ENCODE measurements at places on chromosomes 3 and 15.

- no peak for DNase-seq
These were observed 532.2 kb downstream of the NTRK3 start for GRCh38 chr15:87724330-87724729.

DNA sequence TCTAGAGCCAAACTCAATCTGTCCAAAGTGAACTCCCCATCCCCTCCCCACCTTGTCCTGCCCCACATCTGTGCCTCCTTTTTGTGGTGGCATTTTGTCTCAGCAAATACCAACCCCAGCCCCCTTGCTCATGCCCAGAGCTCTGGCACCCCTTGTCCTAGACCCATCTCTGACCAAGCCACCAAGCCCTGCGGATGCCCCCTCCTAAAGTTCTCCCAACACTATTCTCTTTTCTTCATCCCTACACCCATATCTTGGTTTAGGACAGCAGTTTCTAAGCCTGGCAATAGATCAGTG, 17.7 kb downstream of the ACAA1 start:
- no peak for DNase-seq

- no peak for DNase-seq
These were observed 77.2 kb upstream of the TPRG1 start for GRCh38 chr3:189094539-189094938.

DNA sequence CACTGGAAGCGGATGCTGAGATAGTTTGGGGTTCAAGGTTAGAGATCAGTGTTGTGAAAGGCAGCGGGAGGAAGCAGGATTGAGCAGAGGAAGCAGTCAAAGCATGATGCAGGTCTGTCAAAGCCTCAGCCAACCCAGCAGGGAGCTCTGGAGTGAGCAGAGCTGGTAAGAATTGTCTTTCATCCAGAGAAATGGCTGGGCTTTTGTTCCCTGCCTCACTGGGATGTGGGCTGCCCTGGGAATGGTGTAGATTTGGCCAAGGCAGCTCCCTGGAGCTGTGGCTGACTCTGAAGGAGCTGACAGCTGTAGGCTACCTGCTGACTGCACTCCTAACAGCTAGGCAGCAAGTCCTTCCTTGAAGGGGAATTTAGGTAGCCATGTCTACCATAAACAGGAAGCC, 61.9 kb upstream of the STXBP5L start:
- no peak for DNase-seq

- DNase-seq, result no peak
These were observed 160.8 kb downstream of the EPHB1 start for GRCh38 chr3:134955874-134956273.

GRCh38 chr15:63601026-63601703, 4.0 kb downstream of the FBXL22 start:
- DNase-seq, result no peak

DNA sequence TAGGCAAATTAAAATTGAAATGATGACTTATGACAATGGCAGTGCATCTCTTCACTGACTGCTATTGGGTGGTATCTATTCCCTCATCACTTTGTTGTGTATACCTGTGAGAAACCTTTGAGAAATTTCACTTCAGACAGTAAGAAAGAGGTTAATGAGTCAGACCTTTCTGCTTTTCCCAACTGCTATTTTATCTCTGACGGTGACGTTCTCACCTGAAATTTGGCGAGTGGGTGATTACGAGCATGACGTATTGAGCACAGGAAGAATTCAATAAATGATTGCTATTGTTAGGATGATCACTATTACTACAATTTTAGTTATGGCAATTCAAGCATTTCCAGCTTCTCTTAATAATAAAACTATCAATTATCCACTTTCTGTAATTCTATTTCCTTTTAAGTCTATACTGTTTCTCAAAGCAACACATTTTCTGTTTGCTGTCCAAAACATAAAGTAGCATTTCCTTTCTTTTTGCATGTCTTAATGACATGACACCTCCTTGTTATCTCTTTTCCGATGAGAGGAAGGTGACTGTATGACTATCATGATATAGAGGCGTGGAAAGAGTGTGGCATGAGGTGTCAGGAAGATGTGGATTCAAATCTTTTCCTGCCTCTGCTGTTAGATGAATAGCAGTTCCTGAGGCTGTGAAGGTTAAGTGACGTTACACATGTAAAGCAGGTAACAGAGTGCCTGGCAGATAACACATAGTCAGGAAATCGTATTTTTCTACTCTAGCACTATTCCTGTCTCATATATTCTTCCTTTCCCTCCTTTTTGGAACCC, 504.9 kb upstream of the SEMA6D start:
- no peak for DNase-seq

- no peak for DNase-seq
These were observed 21.5 kb downstream of the SCN5A start for GRCh38 chr3:38627956-38628355.

DNA sequence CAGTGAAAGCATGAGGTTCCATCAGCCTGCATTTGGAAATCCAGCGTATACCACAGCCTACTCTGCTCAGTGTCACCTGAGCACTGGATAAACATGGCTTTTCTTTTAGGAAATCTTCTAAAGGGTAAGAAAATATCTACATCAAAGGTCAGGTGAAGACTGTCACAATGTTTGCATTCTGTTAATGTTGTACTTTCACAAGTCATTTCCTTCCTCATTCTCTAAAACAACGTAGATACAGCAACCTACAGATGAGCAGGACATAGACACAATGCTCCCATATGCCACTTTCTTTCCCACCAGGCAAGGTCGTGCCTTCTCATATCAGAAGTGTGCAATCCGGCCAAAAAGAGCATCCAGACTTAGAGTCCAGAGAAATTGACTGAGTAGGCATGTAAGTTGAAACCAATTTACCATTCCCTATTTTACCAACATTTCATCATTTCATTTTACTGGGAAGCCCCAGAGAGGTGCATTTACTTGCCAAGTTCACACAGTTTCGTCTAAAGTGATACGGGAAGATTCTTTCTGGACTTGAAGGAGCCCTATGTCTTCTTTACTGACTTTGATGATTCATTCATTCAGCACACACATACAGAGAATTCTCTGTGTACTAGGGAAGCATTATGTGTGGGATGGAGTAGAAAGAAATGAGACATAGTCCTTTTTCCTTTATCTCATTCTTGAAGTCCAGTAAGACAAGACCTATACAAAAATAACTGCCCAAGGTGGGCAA, 30.6 kb upstream of the LPP start:
- no peak for DNase-seq

DNA sequence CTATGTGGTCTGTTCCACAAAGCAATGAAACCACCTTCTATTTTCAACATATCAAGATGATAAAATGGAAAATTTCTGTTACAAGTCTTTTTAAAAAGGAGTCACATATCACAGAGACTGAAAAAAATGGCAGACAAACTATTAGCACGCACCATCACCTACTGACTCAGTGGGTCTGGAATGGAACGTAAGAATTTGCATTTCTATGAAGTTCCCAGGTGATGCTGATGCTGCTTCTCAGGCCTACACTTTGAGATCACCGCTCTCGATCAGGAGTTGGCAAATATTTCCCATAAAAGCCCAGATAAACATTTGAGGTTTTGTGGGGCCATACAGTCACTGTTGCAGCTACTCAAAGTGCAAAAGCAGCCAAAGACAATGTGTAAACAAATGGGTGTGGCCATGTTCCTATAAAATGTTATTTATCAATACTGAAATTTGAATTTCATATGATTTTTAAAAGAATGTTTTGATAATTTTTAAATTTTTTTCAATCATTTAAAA, 142.9 kb downstream of the ADAM10 start:
- no peak for DNase-seq

GRCh38 chr3:32420126-32421038, 28.7 kb downstream of the CMTM7 start:
- DNase-seq, result no peak

GRCh38 chr3:52221141-52221562, 4.3 kb downstream of the TLR9 start:
- no peak for DNase-seq

DNA sequence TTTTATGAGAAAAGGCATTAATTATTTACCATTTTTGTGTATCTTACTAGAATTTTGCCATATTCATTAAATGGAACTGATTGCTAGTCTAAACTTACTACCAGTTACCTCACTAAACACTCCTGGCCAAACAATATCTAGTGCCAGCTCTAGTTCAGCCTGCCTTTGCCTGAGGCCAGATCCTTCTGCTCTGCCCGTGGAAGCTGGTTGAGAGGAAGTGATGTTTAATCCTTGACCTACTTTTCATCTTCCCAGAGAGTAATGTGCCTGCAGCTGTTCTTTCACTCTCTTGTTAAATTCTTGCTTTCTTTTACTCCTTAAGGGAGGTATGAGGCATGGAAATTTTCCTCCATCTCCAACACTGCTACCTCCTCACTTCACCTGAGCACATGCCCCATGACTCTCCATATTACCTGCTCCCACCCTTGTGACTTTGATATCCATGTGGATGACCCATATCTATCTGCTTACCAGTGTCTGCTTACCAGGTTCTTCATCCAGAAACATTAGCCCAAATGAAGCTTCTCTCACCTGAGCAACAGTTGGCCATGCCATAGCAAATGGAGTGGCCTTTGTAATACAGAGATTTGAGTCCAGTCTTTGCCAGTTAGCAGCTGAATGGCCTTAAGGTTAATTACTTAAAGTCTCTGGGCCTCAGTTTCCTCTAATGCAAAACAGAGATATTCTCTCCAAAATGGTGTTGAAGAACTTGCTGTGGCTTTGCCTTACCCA, 53.4 kb downstream of the UBE2E1 start:
- no peak for DNase-seq

DNA sequence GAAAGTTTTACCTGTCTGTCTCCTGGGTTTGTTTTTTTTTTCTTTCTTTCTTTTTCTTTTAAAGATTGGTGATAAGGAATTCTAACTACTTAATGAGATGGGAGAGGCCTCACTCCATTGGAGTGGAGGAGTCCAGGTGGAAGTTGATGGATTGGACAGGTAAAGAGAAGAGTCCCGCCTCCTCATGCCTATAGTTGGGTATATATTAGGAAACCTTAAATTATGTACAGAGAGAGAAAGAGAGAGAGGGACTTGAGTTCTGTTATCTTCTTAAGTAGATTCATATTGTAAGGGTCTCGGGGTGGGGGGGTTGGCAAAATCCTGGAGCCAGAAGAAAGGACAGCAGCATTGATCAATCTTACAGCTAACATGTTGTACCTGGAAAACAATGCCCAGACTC, 158.2 kb downstream of the TP63 start:
- no peak for DNase-seq

GRCh38 chr3:149277331-149277813, 55.7 kb upstream of the CP start:
- DNase-seq, result no peak

GRCh38 chr3:16728770-16729745, 123.8 kb upstream of the DAZL start:
- no peak for DNase-seq

- DNase-seq, result no peak
These were observed 27.1 kb upstream of the LAMP3 start for GRCh38 chr3:183189641-183190040.

DNA sequence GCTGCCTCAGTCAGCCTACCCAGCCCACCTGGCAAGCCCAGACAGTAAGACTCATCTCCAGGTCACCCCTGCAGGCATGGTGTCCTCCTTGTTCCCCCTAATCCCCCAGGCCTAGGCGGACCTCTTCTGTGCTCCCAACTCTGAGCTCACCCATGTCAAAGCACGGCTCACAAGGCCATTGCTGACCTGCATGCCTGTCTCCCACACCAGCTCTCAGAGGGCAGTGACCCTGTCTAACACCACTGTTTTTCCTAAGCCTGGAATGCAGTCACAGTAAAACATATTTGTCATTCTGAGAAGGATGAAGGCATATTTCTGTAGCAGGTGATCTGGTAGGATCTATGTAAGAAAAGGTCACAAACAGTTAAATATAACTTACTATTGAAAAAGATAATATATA, 110.3 kb upstream of the HACD2 start:
- DNase-seq, result no peak

- DNase-seq, result no peak
These were observed 63.7 kb downstream of the CHD2 start for GRCh38 chr15:92963794-92964193.

DNA sequence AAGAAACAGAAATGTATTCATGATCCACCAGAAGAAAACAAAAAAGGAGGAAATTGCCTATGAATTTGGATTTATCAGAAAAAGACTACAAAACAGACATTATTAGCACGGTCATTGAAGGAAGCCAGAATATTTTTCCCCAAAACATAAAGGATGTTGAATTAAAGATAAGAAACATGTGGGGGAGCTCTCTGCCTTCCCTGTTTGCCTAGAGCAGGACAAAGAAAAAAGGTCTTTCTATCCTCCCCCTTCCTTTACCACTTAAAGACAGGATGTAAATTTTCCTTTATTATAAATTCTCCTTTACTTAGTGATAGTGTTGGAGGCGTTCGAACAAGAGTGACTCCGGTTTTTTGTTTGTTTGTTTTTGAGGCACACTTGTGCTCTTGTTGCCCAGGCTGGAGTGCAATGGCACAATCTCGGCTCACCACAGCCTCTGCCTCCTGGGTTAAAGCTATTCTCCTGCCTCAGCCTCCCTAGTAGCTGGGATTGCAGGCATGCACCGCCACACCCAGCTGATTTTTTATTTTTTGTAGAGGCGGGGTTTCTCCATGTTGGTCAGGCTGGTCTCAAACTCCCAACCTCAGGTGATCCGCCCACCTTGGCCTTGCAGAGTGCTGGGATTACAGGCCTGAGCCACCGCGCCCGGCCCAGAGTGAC, 14.9 kb upstream of the RPN1 start:
- DNase-seq, result no peak

DNA sequence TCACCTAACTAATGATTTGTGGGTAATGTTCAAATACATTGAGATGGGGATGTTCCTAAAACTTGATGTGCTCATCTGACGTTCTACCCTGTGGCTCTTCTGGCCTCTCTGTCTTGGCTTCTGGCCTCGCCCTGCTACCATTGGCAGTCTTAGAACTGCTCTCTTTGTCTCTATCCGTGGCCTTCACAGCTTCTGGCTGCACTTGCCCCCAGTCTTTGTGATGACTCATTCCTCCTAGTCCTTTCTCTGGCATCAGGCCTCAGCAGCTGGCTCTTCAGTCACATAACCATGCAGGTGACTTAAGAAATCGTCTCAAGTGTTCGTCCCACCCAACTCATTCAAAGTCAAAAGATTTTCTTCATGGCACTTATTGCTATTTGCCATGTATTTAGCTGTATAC, 188.1 kb downstream of the BBX start:
- DNase-seq, result no peak

DNA sequence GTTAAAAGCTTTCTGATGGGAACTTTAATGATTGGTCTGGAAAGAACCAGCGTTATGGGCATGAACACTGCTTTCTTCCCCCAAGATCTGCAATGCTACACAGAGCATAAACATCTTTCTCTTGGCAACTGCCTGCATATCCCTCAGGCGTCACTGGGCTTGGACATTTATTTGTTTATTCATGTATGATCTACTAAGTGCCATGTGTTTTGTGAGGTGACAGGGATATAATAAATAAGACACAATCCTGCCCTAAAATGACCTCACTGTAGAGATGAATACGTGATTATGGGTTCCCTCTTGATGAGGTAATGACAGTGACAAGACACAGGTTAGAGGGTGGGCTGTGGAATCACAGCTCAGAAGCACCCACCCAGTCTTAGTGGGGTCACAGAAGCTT, 485.3 kb downstream of the PDCD6IP start:
- no peak for DNase-seq
